Right renal pelvis (tissue), 4 donors: ENCODE measurements at places on chromosomes 5 and 9. TPM values are rescaled to one million over a fixed set of nuclear protein-coding genes. Genes with fewer than 3 reads are reported as not detected.

Gene LCN15
- polyA plus RNA-seq: 0.08 TPM

Gene NRG2
- 1.6 TPM for polyA plus RNA-seq

Gene LIFR
- polyA plus RNA-seq: 86.3 TPM

Gene MAP1B
- polyA plus RNA-seq: 14.7 TPM

Gene FANCG
- 39.4 TPM for polyA plus RNA-seq

Gene PCDHB5
- 9.9 TPM for polyA plus RNA-seq

Gene IL5
- not detected for polyA plus RNA-seq

Gene IFNA14
- not detected for polyA plus RNA-seq

Gene MARCHF6
- 217 TPM for polyA plus RNA-seq

Gene CNTFR
- 53.8 TPM for polyA plus RNA-seq

Gene SPAAR
- polyA plus RNA-seq: 1.6 TPM

Gene PPP3R2
- polyA plus RNA-seq: 0.06 TPM
